ENCODE measurements at places on chromosomes 6 and 20. TPM values are rescaled to one million over a fixed set of nuclear protein-coding genes. Genes with fewer than 3 reads are reported as not detected.

Gene MUCL3
- total RNA-seq = 0.16 TPM

Gene VSTM2L
- total RNA-seq = 1.1 TPM

Gene PPP1R16B
- total RNA-seq = 15.3 TPM

Gene MATN4
- total RNA-seq = 0.35 TPM

Gene FRS3
- total RNA-seq = 14.6 TPM

Gene TNFRSF6B
- total RNA-seq = not detected

Gene GCNT2
- total RNA-seq = 24.9 TPM

Gene TMC2
- total RNA-seq = not detected

Gene SSTR4
- not detected for total RNA-seq

GRCh38 chr6:44539701-44540355, 152.3 kb downstream of the CDC5L start:
- no peak overlapping the region for H3K27ac ChIP-seq
- peaks cover 6% of the 10 kb centered on the region for H3K4me1 ChIP-seq
- H3K36me3 ChIP-seq = no peaks in the 10 kb centered on the region
- peak overlapping the region; percentile 48 for H3K4me3 ChIP-seq
- no peaks in the 10 kb centered on the region for H3K27me3 ChIP-seq

- H3K4me1 ChIP-seq = no peaks in the 10 kb centered on the region
- no peak overlapping the region for H3K27ac ChIP-seq
- no peaks in the 10 kb centered on the region for H3K27me3 ChIP-seq
- H3K36me3 ChIP-seq = no peaks in the 10 kb centered on the region
Observed at GRCh38 chr20:54793291-54793992, 318.0 kb downstream of the DOK5 start.

- no peaks in the 10 kb centered on the region for H3K4me1 ChIP-seq
- no peak overlapping the region for H3K4me3 ChIP-seq
- H3K27ac ChIP-seq = no peak overlapping the region
- H3K27me3 ChIP-seq = no peaks in the 10 kb centered on the region
- DNase-seq = no peak
- H3K36me3 ChIP-seq = peaks cover 5% of the 10 kb centered on the region
Observed at GRCh38 chr6:25560865-25561264, 91.2 kb upstream of the SCGN start.

GRCh38 chr20:29318871-29319461, 1938.5 kb upstream of the DEFB115 start:
- no peaks in the 10 kb centered on the region for H3K27me3 ChIP-seq
- H3K4me3 ChIP-seq = no peak overlapping the region
- H3K36me3 ChIP-seq = no peaks in the 10 kb centered on the region

GRCh38 chr6:46651006-46651405, 1.6 kb downstream of the CYP39A1 start:
- no peak overlapping the region for H3K4me3 ChIP-seq
- no peak for DNase-seq
- H3K36me3 ChIP-seq = no peaks in the 10 kb centered on the region
- H3K4me1 ChIP-seq = no peaks in the 10 kb centered on the region
- H3K27me3 ChIP-seq = peaks cover 22% of the 10 kb centered on the region

DNA sequence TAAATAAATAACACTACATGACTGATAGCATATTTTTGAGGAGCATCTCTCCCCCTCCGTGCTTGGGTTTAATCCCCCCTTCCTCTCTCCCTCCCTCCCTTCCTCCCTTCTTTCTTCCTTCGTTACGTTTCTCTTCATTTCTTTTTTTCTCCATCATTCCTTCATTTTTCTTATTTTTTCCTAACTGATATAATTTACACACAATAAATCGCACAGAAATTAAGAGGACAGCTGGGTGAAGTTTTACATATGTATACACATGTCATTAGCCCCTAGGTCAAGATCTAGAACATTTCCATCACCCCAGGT, 51.4 kb upstream of the EZR start:
- peak overlapping the region; percentile 86 for H3K4me3 ChIP-seq
- H3K4me1 ChIP-seq = peaks cover 4% of the 10 kb centered on the region
- H3K27me3 ChIP-seq = no peaks in the 10 kb centered on the region
- DNase-seq = no peak
- no peaks in the 10 kb centered on the region for H3K36me3 ChIP-seq
- no peak overlapping the region for H3K27ac ChIP-seq

DNA sequence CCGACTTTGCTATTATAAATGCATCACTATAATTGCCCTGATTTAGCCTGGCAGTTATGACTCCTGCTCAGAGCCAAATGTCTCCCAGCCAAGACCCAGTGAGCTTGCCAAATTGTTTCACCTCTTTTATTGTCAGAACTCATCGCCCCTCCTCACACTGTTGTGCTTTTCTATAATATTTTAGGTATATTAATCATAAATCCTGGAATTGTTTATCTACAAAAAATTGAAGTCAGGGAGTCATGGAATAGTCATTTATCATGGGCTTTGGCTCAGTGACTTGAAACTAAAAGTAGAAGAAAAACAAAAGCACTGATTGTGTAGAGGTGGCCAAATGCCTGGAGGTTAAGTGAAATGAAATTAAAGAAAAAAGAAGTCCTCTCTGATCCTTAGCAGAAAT, 85.6 kb downstream of the PFDN4 start:
- no peak for DNase-seq
- no peaks in the 10 kb centered on the region for H3K36me3 ChIP-seq
- H3K27ac ChIP-seq = no peak overlapping the region
- H3K27me3 ChIP-seq = no peaks in the 10 kb centered on the region
- H3K4me3 ChIP-seq = no peak overlapping the region

DNA sequence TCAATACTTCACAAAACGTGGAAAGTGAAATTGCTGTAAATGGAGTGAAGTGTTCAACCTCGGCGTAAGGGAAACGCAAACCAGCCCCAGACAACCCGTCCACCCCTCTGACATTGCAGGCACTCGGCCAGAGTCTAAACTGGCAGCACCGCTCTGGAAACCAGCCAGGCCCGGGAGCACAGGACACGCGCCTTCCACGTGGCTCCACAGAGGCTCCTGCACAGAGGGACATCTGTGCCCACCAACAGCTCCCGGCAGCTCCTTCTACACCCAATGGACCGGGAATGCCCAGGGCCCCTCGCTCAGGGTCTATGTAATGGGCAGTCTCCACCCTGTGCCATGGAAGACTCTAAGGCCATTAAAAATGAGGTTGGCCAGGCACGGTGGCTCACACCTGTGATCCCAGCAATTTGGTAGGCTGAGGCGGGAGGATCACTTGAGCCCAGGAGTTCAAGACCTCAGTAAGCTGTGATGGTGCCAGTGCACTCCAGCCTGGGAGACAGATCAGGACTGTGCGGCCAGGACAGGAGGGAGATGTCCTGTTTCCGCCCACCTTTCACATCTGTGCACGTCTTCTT, 3.4 kb upstream of the HELZ2 start:
- no peaks in the 10 kb centered on the region for H3K36me3 ChIP-seq
- no peak overlapping the region for H3K4me3 ChIP-seq
- H3K4me1 ChIP-seq = no peaks in the 10 kb centered on the region
- no peaks in the 10 kb centered on the region for H3K27me3 ChIP-seq
- H3K27ac ChIP-seq = no peak overlapping the region

- H3K36me3 ChIP-seq = no peaks in the 10 kb centered on the region
- H3K4me3 ChIP-seq = no peak overlapping the region
- DNase-seq = no peak
- no peak overlapping the region for H3K27ac ChIP-seq
- H3K4me1 ChIP-seq = peaks cover 7% of the 10 kb centered on the region
- H3K27me3 ChIP-seq = no peaks in the 10 kb centered on the region
Observed at GRCh38 chr6:44049163-44049988, 77.9 kb downstream of the MRPL14 start.

DNA sequence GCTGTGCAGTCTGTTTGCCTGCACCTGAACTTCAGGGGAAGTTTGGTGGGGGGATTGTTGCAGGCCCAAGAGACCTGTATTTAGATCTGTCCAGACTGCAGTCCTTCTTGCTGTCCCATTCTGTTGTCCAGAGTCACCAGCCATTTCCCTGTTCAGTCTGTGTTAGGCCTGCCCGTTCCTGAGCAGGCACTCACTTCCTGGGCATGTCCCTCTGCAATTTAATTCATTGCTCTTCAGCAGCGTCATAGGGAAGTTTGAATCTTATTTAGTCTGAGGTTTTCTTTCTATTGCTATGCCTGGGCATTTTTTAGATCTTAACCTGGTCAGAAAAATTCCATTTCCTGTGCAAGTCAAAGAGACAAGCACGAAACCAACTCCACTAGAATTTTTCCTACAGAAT, 190.2 kb downstream of the DTNBP1 start:
- H3K36me3 ChIP-seq = peaks cover 78% of the 10 kb centered on the region
- no peaks in the 10 kb centered on the region for H3K27me3 ChIP-seq
- peaks cover 12% of the 10 kb centered on the region for H3K4me1 ChIP-seq
- no peak overlapping the region for H3K4me3 ChIP-seq
- no peak overlapping the region for H3K27ac ChIP-seq
- DNase-seq = peak; percentile 28

DNA sequence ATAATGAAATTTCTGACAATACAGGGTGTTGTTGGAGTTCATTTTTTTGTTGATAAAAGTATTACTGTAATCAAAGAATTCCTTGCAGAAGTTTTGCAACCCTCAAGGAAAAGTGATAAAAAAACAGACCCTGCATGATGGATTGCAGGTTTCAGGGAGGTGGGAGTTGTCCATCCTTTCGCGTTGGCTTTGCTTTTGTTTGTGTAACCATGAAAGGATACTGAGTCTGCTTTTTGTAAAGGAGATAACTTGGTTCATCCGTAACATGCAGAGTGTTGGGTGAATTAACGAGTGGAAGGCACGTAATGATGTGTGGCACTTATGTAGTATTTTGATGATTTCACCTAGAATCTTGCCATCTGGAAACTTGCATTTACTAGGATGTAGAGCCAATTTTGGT, 23.6 kb downstream of the FOXO3 start:
- H3K4me3 ChIP-seq = no peak overlapping the region
- H3K36me3 ChIP-seq = no peaks in the 10 kb centered on the region
- no peak overlapping the region for H3K27ac ChIP-seq

- no peak for DNase-seq
- H3K36me3 ChIP-seq = no peaks in the 10 kb centered on the region
- no peaks in the 10 kb centered on the region for H3K4me1 ChIP-seq
- H3K27ac ChIP-seq = no peak overlapping the region
- no peak overlapping the region for H3K4me3 ChIP-seq
Observed at GRCh38 chr6:22638320-22638719, 69.0 kb downstream of the HDGFL1 start.

- no peaks in the 10 kb centered on the region for H3K4me1 ChIP-seq
- H3K36me3 ChIP-seq = no peaks in the 10 kb centered on the region
- H3K4me3 ChIP-seq = no peak overlapping the region
- H3K27ac ChIP-seq = no peak overlapping the region
- peaks cover 49% of the 10 kb centered on the region for H3K27me3 ChIP-seq
Observed at GRCh38 chr6:32867554-32868256, 13.7 kb downstream of the PSMB9 start.

DNA sequence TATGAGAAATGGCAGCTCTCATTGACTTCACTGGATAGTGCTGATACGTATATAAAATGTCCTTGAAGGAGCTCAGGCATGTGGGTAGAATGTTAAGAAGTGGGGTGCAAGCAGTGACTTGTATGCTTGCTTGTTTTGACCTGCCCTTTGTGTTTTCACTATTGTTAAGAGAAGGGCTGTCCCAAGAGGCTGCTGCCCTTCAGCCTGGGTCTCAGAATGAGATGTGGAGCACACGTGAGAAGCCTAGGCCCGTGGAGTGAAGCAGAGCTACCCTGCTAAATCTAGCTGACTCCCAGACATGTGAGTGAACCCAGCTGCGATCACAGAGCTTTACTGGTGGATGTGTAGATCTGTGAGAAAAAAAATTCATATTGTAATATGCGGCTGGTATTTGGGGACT, 305.3 kb upstream of the RGS17 start:
- H3K4me3 ChIP-seq = no peak overlapping the region
- peak; percentile 57 for DNase-seq
- H3K4me1 ChIP-seq = peaks cover 3% of the 10 kb centered on the region
- H3K27me3 ChIP-seq = no peaks in the 10 kb centered on the region
- H3K27ac ChIP-seq = no peak overlapping the region

- H3K36me3 ChIP-seq = no peaks in the 10 kb centered on the region
- H3K4me1 ChIP-seq = no peaks in the 10 kb centered on the region
- peaks cover 26% of the 10 kb centered on the region for H3K27me3 ChIP-seq
- DNase-seq = peak; percentile 83
- H3K4me3 ChIP-seq = no peak overlapping the region
Observed at GRCh38 chr6:24492475-24492874, 2.3 kb upstream of the ALDH5A1 start.

- no peak overlapping the region for H3K27ac ChIP-seq
- H3K27me3 ChIP-seq = no peaks in the 10 kb centered on the region
- H3K4me3 ChIP-seq = no peak overlapping the region
- H3K36me3 ChIP-seq = no peaks in the 10 kb centered on the region
- no peaks in the 10 kb centered on the region for H3K4me1 ChIP-seq
Observed at GRCh38 chr6:37010402-37010892, 5.0 kb downstream of the FGD2 start.

Measured in endodermal cell (in vitro differentiated cells).